ENCODE measurements at places on chromosomes 2 and 18.
A peak's percentile ranks its signal among the peaks of the same experiment; 100 is the strongest.

- DNase-seq: no peak
These were observed 100.7 kb downstream of the DTNB start for GRCh38 chr2:25572638-25573037.

- no peak for DNase-seq
These were observed 186.2 kb upstream of the CDH2 start for GRCh38 chr18:28363124-28363523.

DNA sequence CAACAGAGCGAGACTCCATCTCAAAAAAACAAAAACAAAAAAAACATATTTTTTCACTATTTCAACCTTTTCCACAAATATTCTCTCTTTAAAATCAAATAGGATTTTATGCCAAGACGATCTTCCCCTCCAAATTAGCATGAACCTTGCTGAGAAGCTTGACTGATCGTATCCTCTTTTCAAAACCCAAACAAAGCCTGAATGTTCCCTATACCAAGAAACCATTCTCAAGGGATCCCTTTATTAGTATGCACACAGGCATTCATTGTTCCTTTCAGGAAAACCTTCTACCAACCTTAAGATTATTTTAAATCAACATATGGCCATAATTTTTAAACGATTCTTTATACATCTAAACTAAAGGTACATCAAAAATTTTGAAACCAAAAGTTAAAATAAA, 6.3 kb downstream of the SPIRE1 start:
- no peak for DNase-seq

- DNase-seq: no peak
These were observed 114.4 kb downstream of the NEDD4L start for GRCh38 chr18:58158459-58158858.

- no peak for DNase-seq
These were observed 105.5 kb upstream of the SYT4 start for GRCh38 chr18:43382641-43383403.

DNA sequence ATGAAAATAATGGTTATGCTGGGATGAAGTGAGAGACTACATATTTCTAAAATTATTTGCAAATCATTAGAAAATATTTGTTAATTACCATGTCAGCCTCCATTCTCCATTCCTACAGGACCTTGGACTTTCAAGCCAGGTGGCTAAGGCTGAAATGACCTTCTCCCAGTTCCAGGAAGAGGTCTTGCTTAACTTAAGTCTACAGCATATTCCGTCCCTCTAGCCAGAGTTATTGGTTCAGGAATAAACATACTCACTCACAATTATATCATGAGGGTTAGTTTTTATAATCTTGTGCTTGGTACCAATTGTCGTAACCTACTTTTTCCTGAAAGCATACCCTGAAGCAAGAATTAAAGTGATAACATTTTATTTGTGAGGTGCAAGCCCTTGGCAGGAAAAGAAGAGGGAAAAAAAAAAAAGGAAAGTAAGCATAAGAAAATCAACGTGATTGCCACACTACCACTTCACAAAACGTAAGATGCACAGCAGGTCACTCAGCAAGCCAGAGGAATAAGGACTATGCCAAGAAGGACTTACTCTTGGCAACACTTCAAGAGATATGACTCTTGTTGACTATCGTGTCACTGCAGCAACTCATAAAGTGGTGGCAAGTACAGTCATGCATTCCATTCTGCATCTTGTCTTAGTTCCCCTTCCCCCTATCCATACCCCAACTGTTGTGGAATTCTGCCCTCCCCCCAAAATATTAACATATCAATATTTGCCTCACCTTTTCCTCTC, 479.1 kb downstream of the MBD2 start:
- no peak for DNase-seq

DNA sequence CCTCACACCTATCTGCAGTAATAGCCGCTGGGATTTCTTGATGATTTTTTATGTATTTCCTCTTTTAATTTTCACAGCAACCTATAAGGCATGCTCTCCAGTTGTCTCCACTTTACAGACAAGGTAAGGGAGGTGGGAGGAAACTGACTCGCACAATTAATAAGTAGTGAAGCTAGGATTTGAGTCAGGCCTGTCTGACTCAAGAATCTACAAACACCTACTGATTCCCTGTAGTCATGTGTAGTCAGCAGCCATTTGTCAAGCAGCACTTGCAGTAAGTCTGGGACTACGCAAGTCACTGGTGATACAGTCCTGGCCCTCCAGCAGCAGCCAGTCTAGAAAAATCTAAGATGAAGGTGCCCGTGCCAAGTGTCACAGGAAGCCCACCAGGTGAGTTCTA, 193.6 kb upstream of the PKDCC start:
- DNase-seq: no peak

DNA sequence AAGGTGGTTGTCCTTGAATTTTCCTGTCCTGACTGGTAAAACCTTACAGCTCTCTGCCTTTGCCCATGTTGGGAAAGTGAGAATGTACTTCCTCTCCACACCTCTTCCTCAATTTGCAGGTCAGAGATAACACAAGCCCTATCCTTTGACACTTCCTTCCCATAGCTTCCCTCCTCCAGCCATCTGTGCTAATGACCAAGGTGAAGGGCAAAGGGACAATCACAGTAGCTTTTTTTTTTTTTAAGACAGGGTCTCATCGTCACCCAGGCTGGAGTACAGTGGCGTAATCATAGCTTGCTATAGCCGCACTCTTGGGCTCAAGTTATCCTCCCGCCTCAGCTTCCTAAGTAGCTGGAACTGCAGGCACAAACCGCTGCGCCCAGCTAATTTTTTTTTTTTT, 24.3 kb upstream of the STPG4 start:
- no peak for DNase-seq

- no peak for DNase-seq
These were observed 503 bp downstream of the ZNF513 start for GRCh38 chr2:27379836-27380625.

DNA sequence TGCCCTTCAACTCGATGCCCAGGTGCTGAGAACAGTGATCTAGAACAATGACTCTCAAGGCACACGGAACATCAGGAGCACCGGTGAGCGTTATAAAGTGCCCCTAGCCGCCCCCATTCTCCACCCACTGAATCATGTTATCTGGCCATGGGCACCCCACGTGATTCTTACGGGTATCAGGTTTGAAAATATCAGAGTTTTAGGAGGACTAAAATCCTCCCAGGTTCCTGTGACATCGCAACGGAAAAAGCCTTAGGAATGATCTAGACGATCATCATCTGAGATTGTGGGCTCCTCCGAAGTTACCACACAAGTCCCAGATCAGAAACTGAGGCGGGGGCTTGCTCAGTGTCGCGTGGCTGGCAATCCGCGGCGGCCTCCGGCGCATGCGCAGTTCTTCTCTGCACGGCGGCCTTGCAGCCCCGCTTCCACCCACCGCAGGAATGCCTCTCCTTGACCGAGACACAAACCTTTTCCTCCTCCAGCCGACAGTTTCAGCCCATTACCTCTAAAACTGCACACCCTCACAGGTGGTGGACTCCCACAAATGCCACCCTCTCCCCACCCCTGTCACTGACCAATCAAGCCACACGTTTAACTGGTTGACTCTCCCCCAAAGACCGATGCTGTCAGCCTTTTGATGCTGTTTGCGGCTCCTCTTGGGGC, 5.8 kb upstream of the MRPL33 start:
- peak; percentile 34 for DNase-seq

DNA sequence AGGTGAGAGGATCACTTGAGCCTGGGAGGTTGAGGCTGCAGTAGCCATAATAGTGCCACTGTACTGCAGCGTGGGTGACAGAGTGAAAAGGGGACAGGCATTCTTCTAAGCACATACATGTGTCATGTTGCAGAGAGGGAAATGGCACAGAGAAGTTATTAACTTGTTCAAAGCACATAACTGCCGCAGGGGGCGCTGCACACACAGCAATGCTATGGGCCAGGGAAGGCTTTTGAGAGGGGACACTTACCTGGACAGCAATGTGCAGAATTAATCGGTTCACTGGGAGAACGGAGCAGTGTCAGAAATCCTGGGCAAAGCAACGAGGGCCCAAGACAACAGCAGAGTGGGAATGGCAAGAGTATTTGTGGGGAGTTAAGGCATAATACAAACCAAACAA, 2.4 kb downstream of the SCYGR8 start:
- no peak for DNase-seq

DNA sequence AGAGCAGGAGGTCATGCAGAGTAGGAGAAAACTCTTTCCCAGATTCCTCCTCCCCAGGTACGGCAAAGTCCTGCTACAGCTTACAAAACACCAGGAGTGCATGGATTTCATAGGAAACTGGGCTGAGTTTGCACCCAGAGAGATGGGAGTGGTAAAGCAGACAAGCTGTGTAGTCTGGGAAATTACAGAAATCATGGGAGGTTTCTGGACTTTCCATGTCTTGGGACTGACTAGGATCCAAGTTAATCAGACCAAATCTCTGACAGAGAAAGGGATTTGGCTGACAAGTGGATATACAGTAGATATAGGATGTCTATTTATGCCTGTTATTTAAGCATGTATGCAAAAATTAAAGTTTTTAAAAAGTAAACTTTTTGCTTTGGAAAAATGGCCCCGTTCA, 205.4 kb upstream of the ACVR2A start:
- no peak for DNase-seq

- no peak for DNase-seq
These were observed 366.0 kb upstream of the CNTNAP5 start for GRCh38 chr2:123659120-123659519.

DNA sequence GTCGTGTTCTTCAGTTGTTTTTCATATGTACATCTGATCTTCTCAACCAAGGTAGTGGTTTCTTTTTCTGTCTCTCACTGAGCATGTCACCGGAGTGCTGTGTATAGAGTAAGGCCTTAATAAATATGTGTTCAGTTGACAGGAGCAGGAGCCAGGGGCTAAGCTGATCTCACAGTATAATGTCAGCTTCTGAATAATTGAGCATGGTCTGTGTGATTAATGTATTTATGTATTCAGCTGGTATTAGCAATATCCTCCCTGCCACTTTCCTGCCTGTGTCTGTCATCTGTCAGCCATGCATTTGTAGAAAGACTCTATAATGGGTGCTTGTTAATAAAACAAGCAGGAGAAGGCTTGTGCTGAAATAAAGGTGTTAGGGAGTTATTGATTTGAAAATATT, 198.9 kb downstream of the ADCYAP1 start:
- no peak for DNase-seq

GRCh38 chr2:152762202-152762601, 43.8 kb downstream of the ARL6IP6 start:
- DNase-seq: no peak

- DNase-seq: no peak
These were observed 31.3 kb downstream of the DGKD start for GRCh38 chr2:233385489-233386044.

DNA sequence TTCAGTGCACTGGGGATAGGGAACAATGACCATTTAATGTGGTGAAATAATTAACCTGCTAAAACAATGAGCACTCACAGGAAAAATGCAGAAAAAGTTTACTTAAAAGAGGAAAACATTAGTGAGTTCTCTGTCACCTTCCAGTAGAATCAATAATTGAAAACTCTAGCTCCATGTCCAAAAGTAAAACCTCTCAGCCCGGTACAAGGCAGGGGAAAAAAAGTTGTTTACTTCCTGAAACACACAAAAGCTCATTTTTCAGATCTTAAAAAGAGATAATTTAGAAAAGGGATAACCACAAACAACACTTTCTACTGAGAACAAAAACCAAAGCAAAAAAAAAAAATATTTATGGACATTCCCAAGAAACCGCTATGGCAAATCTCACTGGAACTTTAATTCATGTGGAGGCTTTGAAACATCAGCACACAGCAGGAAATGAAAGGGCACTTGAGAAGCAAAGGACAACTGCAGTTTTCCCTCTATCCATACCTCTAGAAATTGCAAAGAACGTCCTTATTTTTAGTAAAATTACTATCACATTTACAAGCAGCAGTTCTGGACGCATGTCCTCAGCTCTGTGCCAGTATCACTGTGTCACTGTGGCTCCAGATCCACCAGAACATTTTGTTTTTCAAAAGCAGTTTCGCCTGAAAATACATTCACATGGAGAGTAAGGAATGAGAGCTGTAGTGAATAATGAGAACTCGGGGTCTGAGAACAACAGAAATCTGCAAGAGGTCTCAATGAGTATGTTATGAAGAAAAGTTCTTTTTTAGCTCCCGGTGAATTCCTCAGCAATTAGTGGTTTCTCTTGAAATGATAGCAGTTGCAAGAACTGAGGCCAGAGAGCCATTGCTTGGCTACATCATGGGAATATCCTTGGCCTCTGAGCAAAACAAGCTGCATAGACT, 44.7 kb upstream of the DNAH7 start:
- no peak for DNase-seq

DNA sequence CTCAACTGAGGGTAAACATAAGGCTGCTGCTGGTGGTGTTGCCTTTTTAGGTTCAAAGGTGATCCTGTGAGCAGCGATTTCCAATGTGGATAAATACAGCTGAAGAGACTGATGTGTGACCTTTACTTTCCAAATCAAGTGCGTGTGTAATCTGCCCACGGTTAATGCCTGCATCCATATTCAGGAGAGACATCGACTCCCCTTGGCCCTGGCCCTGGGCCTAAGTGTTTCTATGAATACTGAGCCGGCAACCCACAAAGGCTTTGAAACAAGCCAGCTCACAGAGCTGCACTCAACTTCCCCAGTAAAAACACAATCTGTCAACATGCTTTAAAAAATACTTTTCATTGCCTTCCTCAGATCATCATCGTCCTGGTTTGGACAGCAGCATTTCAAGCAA, 1026.6 kb downstream of the TMEM182 start:
- DNase-seq: no peak

DNA sequence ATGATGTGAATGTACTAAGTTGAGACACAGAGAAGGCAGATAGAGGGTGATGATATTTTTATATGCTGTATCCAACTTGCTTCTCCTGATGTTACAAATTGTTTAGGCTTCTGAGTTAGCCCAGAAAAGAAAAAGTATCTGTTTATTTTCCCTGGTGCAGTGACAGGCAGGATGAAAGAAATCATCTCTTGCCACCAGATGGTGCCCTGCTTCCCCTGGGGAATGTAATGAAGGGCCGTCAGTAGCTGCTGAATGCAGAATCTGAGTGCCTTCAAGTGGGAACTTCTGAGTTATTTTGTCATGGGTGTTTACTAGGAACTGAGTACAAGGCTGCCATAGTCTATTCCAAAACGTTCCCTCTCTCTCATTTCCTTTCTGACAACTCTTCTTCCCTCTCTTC, 525.6 kb downstream of the MBD2 start:
- DNase-seq: no peak

- no peak for DNase-seq
These were observed 1.7 kb downstream of the INPP5D start for GRCh38 chr2:233061591-233062450.

GRCh38 chr2:220445429-220446105, 818.1 kb downstream of the SLC4A3 start:
- DNase-seq: no peak

DNA sequence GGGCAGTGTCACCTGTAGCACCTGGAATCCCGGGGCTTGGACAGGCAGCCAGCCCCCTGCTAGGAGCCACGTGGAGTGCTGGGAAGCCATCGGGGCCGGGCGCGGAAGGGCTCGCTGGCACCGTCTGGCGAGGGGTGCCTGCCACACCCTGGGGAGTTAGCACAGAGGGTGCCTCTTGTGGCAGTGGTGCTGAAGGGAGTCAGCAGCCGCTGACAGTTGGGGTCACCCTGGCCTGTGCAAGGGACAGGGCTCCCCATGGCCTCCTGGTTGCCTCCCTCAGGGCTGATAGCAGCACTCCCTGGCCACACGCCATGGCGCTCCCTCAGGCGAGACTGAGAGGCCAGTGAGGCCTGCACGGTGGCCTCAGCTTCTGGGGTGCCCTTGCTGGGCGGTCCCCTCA, 13.9 kb upstream of the D2HGDH start:
- no peak for DNase-seq
